ENCODE measurements at places on chromosomes 13 and 19.

- ATAC-seq: no peak
Observed at GRCh38 chr13:33355201-33355895, 69.8 kb upstream of the STARD13 start.

DNA sequence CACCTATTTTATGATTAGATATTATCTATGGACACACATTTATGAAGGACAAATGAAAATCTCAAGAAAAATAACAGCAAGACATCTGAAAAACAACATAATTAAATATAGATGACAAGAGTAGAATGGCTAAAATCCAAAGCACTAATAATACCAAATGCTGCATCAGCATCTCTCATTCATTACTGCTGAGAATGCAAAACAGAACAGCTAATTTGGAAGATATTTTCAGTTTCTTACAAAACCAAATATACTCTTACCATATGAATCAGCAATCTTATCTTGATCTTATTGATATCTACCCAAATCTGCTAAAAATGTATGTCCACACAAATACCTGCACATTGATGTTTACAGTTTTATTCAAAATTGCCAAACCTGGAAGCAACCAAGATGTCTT is 829.1 kb upstream of the MIR17HG start:
- ATAC-seq: no peak

GRCh38 chr19:43784241-43784980 is 3.6 kb upstream of the KCNN4 start:
- ATAC-seq: peak; percentile 59

- no peak for ATAC-seq
Observed at GRCh38 chr19:14786421-14786851, 8.1 kb upstream of the ADGRE2 start.

DNA sequence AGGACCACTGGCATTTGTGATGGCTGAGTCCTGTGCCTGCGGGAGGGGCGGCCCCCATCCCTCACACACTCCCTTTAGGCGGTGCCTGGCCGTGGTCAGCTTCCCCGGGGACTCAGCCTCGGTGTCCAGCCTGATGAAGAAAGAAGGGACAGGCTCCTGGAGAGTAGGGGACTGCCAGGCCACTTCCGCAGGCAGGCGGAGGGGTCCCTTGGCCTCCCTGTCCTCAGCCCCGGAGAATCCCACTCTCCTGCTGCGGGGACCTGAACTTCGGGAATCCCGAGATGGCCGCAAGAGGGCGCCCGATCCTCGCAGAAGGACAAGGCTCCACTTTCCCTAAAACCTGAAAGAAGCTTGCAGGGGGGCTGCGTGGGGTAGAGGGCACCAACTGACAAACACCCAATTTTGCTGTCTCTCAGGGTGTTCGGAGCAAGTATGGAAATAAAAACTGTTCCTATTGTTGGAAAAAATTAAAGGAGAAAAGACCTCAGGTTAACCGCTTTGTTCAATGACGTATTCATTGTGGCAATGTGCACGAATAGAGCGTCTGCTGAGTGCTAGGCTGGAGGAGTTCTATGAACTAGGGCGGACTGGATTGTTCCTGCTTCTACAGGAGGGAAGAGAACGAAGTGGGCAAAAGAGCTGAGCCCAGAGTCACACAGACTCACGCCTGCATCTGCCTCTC is 297.3 kb downstream of the ZNF536 start:
- peak; percentile 85 for ATAC-seq

GRCh38 chr19:45097776-45098520 is 5.0 kb downstream of the PPP1R37 start:
- ATAC-seq: peak; percentile 93

DNA sequence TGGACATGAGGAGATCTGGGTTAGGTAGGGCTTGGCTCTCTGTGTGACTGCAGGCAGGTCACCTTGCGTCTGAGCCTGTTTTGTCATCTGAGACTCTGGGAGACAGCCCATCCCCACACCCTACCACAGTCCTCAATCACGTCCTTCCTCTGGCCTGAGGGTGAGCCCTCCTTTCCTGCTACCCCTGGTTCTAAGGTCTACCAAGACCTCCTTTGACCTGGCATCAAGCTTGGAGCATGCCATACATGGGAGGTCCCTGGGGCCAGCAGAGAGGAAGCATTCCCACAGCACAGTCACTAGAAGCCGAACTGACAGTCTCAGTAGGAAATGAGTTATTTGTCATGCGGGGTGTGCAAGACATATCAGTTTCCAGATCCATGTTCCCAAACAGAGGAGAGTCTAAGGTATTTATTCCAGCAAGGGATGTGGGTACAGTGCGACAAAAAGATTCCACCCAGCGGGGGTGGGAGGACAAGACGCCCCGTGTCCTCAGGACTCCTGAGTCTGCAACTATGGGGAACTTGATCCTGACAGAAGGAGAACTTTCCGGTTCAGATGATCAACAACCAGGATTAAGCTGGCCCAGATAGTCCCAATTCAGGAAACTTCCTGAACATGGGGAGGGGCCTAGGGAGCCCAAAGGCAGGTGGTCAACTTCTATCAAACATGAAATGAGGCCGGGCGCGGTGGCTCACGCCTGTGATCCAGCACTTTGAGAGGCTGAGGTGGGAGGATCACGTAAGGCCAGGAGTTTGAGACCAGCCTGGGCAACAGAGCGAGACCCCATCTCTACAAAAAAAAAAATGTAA is 9.5 kb downstream of the ARRDC2 start:
- ATAC-seq: peak; percentile 24

DNA sequence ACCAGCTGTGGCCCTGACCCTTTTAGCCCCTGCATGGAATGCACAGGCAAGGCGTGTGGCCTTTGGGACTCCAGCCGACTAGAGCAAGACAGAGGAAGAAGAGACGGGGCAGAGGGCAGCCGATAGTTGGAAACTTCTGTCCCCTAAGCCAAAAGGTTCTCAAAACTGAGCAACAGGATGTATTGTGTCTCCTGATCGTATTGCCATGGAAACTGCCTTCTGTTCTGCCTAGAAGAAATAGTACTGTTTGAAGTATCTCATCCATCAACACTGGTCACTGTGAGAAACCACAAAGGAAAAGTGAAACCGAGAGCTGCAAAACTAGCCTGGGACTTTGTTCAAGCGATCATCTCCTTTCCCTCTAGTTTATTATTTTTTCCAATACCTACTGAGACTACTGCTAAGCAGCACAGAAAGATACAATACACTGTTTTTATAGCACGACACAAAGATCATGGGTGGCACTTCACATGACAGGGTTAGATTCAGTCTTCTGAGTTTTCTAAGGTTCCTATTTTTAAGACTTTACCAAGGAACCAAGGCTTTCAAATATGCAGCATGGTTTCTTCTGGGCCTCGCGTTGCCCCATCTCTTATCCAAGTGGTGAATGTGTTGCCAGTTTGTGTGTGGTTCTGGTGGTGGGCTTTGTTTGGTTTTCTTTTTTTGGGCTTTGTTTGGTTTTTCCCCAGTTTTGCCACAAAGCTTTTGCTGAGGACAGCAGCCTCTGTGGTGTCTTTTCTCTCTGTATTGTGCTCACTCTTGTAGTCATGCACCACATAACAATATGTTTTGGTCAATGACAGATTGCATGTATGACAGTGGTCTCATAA is 49.3 kb upstream of the GPR183 start:
- peak; percentile 66 for ATAC-seq

DNA sequence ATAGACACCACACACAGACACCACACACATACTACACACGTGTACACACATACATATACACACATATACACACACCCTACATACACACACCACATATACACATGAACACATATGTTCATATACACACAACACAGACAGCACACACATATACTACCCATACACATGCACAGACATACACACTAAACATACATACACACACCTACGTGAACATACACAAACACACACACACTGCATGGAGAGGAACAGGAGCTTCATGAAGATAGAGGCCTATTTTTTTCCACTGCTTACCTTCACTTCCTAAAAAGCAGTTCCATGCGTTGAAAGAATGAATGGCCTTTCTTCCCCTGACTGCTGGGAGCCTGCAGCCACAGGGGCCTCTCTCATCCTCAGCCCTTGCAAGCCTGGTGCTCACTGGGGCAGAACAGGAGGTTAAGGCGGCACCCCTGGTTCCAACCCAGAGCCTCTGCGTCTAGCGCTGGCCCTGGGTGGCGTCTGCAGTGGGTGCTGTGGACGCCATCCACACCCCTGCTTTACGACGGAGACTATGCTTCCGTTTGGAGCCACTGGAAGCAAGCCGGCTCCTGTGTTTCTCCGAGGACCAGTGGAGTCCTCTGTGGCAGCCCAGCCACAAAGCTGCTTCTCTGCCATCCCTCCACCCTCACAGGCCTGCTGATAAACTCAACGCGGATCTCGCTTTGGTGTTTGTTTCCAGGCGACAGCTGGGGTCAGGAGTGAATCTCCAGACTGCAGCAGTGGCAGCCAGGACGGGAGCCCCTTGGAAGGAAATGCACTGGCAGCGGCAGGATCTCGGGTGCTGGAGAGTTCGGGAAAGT is 1.9 kb upstream of the RASA3 start:
- no peak for ATAC-seq

GRCh38 chr13:78602561-78603239 is 652 bp downstream of the POU4F1 start:
- no peak for ATAC-seq

DNA sequence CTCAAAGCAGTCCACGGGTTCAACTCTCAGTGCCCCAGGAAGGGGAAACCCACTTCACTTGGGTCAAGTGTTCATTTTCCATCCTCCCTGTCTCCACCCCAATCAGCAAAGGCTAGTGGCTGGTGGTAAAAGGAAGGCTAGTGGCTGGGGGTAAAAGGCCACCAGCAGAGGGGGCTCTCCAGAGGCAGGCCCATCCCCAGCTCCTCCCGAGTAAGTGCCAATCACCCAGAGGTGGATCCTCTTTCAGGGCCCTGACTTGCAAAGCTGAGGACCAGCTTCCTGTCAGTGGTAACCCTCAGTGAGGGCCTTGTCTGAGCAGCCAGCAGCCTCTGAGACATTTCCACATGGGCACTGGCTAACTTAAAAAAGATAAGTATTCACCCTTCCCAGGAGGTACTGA is 22.0 kb upstream of the TPT1 start:
- ATAC-seq: peak; percentile 10

DNA sequence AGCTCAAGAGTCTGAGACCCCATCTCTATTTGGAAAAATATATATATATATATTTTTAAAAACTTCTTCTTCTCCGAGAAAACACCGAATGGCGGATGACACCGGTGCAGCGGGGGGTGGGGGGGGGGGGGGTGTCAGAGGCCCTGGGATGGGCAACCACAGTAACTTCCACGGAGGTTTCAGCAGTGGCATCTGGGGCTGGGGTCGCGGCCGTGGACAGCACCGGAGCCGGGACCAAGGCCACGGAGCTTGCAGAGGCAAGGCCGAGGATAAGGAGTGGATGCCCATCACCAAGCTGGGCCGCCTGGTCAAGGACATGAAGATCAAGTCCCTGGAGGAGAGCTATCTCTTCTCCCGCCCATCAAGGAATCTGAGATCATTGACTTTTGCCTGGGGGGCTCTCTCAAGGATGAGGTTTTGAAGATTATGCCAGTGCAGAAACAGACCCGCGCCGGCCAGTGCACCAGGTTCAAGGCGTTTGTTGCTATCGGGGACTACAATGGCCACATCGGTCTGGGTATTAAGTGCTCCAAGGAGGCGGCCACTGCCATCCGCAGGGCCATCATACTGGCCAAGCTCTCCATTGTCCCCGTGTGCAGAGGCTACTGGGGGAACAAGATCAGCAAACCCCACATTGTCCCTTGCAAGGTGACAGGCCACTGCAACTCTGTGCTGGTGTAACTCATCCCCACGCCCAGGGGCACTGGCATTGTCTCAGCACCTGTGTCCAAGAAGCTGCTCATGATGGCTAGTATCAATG is 59.0 kb downstream of the EPS15L1 start:
- ATAC-seq: no peak

DNA sequence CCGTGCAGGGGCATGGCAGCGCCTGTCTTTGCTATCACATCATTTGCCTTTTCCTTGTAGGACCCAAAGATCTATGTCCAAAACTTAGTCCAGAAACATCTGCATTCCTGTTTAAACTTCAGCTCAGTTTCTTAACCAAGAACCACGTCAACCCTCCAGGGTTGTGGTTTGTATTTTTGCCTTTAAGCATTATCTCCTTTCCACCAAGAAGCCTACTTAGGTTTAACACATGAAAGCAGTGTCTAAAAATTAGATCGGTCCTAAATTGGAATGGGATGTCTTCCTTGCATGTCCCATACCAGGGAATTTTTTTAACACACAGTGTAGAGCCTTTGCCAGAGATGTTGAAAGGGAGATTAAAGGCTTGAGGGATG is 38.8 kb downstream of the DHRS12 start:
- ATAC-seq: no peak

- ATAC-seq: no peak
Observed at GRCh38 chr13:72953391-72953965, 105.3 kb upstream of the KLF5 start.

DNA sequence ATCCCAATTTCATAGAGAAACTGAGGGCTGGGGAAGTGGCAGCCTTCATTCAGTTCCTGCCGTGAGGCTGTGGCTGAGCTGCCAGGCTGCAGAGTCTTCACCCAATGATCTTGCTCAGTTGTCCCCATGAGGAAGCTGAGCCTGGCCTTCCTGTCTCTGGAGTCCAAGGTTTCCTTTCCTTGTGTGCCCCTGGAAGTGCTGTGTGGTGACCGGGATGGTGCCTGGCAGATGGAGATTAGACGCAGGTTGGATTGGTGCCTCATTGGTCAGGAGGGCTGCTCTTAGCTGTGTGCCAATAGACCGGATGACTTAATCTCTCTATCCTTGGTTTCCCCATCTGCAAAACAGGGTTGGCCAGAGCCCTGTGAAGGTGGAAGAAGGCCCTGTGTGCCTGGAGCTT is 24.6 kb downstream of the DNM2 start:
- ATAC-seq: no peak

- no peak for ATAC-seq
Observed at GRCh38 chr13:44818428-44818827, 170.8 kb downstream of the NUFIP1 start.

DNA sequence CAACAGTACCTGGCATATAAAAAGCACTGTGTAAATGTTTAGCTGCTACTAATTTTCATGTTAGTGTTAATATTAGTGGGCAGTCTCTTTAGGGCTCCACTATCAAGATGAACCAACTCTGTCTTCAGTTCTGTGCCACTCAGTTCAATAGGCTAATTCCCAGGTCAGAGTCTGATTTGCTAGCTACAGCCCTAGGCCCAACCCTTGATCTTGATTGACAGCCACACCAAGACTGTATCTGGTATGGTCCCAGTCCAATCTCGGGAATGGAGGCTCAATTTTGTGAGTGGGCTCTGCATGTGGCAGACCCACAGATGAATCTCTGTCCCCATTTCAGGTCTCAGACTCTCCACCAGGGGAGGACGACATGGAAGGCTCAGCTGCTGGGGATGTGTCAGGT is 46.1 kb downstream of the MAP4K1 start:
- ATAC-seq: no peak

GRCh38 chr19:5103812-5104410 is 135.0 kb downstream of the KDM4B start:
- ATAC-seq: no peak

- no peak for ATAC-seq
Observed at GRCh38 chr13:24563087-24563486, 50.5 kb upstream of the PARP4 start.

DNA sequence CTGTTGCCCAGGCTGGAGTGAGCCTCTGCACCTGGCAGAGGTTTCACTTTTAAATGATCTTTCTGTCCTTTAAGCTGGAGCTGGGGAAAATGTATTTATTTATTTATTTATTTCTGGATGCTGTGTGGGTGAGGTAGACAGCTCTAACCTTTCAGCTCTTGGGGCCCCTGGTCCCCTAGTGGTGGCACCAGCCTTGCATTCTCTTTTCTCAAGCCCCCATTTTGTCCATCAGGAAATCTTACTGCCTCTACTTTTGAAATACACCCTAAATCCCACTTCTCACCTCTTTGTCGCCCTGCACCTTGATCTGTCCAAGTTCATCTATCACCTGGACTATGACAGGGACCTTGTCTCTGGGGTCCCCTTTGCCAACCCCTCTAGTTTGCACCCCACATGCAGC is 2.1 kb upstream of the B9D2 start:
- ATAC-seq: no peak

- ATAC-seq: no peak
Observed at GRCh38 chr13:51590971-51591627, 6.8 kb downstream of the WDFY2 start.
